Jurkat, Clone E6-1 (cell line): ENCODE measurements at places on chromosomes 2 and 18.

DNA sequence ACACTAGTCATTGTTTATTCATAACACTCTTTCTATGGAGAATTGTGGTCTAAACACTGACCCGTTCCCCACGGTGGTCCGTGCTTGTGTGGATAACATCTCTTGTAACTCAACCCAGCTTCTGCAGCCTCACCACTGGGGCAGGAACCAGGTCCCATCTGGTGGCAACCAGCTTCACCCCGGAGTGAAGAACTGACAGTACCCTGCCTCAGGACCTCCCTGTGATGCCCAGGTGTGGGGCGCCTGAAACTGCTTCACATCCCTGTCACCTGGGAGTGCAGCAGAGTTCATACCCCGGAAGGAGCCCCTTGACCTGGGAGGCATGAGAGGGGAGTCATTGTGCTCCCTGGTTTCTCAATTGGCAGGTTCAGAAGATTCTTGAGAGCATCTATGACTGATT lies 81.1 kb downstream of the LONRF2 start:
- DNase-seq: no peak

- no peak for DNase-seq
Observed at GRCh38 chr2:71506222-71507153, 53.1 kb downstream of the DYSF start.

DNA sequence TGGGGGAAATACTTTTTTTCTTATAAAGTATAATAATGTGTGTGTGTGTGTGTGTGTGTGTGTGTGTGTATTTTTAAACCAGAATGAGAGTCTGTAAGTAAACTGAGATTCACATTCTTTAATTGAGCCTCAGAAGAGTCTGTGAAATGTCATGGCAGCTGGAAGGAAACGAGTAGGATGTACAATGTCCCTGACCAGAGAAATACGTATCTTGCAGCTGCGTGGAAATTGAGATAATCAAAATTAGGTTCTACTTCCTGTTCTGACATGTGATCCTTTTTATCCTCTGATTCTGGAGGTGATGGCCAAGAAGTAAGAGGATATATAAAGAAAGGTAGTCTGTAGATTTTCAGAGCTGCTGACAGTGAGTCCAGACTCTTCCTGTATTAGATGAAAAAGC lies 50.0 kb downstream of the SH3RF3 start:
- no peak for DNase-seq

DNA sequence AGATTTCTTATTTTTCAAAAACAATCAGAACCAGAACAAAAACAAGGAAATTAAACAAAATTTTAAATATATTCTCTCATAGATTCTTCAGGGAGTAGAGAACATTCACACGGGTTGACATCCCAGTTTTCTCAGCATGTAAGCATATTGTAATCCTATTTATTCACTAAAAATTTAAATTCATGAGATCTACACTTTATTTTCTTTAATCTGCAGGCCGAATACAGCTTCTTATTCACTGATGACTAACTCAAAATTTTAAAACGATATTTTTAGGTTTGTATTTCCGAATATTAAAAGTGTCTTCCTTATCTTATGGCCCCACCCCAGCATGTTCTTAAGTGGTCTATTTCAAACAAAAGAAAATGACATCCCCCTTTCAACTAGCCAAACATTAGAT lies 262.4 kb downstream of the MEIS1 start:
- no peak for DNase-seq

DNA sequence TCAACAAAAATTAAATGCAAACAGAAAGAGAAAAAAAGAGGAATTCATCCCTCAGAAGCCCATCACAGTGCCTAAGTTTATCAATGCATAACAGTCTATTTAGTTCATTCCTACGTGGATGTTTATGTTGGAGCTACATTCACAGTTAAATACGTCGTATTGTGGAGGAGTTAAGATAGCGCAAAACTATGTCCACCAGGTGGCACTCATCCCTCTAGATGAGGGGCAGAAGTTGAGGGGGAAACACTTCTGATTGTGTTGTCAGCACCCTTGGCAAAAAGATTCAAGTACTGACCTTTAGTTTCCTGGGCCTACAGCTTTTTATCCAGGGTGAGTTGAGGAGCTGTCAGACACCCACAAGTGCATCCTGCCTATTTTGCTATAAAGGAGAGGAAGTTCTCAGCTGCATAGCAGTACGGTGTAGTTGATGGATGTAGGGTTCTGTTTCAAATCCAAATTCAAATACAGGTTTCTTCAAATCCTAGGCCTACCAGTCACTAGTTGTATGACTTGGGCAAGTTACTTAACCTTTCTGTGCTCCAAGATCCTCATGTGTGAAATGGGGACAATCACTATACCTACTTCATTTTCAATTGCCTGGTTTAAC lies 26.8 kb upstream of the MYO1B start:
- DNase-seq: peak; percentile 70

- DNase-seq: no peak
Observed at GRCh38 chr2:216172493-216172892, 63.3 kb downstream of the XRCC5 start.

- no peak for DNase-seq
Observed at GRCh38 chr2:199136242-199136641, 321.5 kb downstream of the SATB2 start.

GRCh38 chr18:7635948-7636347 lies 68.8 kb downstream of the PTPRM start:
- no peak for DNase-seq

GRCh38 chr2:66596256-66596655 lies 161.3 kb downstream of the MEIS1 start:
- no peak for DNase-seq

DNA sequence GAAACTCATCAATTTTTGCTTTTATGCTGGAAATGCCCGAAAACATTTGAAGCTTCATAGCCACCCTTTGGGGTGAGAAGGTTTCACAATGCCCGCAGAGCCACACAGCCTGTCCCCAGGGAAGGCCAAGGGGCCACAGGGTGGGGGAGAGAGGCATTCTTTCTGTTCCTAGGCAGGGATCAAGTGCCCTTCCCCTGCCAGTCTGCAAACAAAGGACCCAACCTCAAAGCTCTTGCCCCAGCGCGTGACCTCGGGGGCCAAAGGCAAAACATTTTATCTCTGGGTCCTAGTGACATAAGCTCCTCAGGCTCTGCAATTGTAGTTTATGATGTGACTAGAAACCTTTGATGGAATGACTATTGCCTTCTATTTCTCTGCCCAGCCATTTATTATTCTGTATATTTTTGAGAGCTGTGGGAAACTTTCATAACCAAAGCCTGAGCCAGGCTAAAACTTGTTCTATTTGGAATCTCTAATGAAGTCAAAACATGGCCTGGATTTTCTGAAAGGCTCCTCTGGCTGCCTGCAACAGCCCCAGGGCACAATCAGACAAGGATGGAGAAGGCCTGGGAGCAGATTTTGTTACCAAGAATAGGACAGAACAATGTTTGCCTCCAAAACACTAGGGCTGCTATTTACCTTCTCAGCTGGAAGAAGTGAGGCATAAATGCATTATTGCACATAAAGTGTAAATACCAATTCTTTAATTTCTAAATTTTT lies 137.2 kb upstream of the KCTD1 start:
- no peak for DNase-seq

GRCh38 chr2:239290618-239291474 lies 110.0 kb downstream of the HDAC4 start:
- no peak for DNase-seq

- DNase-seq: no peak
Observed at GRCh38 chr2:127951026-127951425, 65.3 kb upstream of the AMMECR1L start.

- DNase-seq: no peak
Observed at GRCh38 chr18:25799231-25799630, 291.2 kb downstream of the SS18 start.

- no peak for DNase-seq
Observed at GRCh38 chr2:148523315-148523714, 121.2 kb upstream of the EPC2 start.

- no peak for DNase-seq
Observed at GRCh38 chr18:6949800-6950586, 167.6 kb downstream of the LAMA1 start.

- DNase-seq: no peak
Observed at GRCh38 chr18:35089382-35089781, 48.2 kb downstream of the MAPRE2 start.

DNA sequence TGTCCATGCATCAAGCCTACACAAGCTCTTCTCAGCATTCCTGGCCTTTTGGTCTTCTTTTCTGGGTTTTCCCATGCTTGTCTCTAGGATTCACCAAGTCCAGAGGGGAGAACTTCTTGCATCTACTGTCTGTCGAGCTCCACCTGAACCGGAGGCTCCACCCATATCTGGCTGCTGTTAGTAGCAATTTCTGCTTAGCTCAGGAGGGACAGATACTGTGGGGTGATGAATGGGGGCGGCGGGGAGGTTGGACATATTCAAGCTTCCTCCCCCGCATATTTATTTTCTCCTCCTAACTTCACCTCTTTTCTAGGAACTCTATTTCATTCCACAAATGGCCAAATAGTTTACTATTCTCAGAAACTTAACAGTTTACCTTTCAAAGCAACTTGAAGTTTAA lies 163.5 kb downstream of the PTH2R start:
- no peak for DNase-seq

DNA sequence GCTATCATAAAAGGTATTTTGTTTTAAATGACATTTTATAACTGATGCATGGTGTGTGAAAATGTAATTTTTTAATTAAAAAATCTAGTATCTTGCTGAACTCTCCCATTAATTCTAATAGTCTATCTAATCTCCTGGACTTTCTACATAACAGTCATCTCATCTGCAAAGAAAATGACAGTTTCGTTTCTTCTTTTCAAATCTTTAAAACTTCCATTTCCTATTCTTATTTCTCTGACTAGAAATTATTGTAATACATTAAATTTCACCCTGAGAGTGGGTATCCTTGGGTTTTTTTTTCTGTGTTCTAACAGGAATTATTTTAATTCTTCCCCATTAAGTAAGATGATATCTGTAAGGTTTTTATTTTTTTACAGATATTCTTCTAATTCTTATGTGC lies 120.1 kb downstream of the KCNF1 start:
- DNase-seq: no peak

DNA sequence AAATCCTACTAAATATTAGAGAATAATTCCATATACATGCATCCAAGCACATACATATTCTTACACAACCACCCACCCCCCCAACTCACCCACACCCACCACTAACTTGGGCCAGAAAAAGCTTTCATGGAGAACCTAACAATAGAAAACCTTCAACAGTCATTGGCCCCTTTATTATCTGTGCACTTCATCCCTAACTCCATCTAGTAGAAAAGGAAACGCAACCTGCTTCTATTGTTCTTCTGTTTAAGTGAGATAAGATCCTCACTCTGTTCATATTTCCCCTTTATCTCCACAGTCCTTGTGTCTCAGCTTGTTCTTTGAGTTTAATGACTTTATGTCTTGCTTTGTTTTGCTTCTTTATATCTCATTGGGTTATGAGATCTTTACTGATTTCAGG lies 1740.2 kb upstream of the CELF4 start:
- peak; percentile 63 for DNase-seq

- DNase-seq: no peak
Observed at GRCh38 chr2:179646862-179647587, 214.4 kb downstream of the ZNF385B start.

DNA sequence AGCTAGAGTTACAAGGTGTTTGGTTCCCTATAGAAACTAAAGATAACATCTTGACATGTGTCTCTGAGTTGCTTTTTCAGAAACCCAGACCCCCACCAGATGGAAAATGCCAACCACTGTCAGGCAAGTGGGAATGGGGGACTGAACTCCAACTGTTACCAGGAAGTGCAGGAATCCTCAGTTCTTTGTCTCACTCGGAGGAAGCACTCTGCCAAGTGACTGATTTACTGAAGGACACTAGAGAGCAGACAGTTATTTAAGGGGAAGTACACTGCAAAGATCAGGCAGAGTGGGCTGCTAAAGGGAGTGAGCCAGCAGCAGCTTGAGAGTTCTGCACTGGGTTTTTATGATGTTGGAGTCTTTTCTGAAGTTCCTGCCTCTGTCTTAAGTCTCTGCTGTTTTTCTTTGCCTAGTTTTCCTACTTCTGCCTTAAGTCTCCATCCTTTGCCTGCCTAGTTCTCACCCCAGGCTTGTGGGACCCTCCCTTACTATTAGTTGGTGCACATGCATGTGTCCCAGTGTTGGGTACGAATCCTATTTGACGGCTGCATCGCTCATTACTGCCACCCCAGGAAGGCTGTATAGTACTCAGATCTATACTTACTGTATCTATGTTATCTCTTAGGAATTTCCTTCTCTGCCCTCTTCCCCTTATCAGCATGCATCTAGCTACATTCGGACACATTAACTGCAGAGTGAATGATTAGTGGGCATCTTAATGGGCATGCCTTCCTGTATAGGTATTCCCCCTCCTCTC lies 97.1 kb downstream of the TEX51 start:
- DNase-seq: no peak

- DNase-seq: no peak
Observed at GRCh38 chr2:63051042-63051794, 588 bp downstream of the OTX1 start.

DNA sequence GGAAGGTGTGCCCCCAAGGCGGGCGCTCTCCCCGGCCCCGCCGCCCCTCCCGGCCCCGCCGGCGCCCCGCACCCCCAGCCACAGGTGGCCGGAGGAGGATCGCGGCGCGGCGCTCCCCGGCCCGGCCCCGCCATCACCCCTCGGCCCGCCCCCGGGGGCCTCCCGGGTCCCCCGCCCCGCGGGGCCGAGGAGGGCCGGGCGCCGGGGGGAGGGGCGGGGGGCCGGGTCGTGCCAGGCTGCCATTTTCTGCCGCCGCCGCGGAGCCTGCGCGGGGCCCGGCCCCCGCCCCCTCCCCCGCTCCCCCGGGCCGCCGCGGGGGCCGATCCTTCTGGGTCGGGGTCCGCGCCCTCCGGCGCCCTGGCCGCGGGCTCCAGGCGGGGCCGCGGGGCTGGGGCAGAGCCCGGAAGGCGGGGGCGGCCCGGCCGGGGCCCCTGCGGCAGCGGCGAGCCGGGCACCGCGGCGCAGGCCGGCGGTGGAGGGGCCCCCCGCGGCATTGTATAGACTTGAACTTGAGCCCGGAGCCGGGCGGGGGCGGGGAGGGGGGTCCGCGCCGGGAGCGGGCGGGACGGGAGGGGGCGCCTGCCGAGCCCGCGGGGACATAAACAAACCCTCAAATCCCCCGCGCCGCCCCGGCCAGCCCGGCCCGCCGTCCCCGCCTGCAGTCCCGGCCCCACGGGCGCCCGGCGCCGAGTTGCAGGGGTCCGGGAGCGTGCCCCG lies 556 bp downstream of the DNMT3A start:
- DNase-seq: no peak

DNA sequence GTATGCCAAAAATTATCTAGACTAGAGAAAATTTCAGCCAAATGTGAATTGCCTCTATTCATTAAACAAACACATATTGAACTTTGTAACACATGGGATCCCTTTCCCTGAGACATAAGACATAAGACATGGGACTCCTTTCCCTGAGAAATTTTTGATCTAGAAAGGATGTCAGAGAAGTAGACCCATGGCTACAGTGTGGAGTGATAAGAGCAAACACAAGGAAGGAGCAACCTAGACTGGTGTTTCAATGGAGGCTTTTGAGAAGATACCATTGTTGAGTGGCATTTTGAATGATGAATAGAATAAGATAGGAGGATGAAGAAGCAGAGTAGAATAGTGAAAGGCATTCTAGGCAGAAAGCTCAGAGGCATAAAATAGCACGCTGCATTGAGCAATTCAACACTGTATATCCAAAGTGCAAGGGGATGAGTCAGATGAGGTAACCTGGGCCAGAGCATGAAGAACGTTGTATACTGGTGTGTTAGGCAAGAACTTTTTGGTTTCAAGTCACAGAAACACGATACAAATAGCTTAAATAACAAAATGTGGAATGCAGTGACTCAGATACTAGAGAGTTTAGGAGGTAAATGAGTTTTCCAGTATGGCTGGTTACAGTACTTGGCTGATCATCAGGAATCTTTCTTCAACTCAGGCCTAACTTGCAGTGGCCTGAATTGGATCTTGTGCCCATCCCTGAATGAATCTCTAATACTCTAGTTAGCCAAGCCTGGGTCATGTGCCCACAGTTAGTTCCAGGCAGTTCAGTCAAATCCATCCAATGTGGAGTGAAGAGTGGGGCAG lies 129.8 kb upstream of the TANK start:
- no peak for DNase-seq
